ENCODE measurements at places on chromosomes 2 and 18. TPM values are rescaled to one million over a fixed set of nuclear protein-coding genes. Genes with fewer than 3 reads are reported as not detected.

Gene SOX11
- total RNA-seq, result not detected

Gene IL36G
- not detected for total RNA-seq

Gene GAL3ST2
- total RNA-seq, result not detected

Gene OTX1
- 0.06 TPM for total RNA-seq

Gene REEP1
- not detected for total RNA-seq

Gene ERMN
- 0.06 TPM for total RNA-seq

Gene DSG4
- total RNA-seq, result not detected

Gene VSNL1
- not detected for total RNA-seq

Gene ALPI
- not detected for total RNA-seq

Gene STAT4
- total RNA-seq, result not detected

Gene KIF5C
- total RNA-seq, result 4.7 TPM

DNA sequence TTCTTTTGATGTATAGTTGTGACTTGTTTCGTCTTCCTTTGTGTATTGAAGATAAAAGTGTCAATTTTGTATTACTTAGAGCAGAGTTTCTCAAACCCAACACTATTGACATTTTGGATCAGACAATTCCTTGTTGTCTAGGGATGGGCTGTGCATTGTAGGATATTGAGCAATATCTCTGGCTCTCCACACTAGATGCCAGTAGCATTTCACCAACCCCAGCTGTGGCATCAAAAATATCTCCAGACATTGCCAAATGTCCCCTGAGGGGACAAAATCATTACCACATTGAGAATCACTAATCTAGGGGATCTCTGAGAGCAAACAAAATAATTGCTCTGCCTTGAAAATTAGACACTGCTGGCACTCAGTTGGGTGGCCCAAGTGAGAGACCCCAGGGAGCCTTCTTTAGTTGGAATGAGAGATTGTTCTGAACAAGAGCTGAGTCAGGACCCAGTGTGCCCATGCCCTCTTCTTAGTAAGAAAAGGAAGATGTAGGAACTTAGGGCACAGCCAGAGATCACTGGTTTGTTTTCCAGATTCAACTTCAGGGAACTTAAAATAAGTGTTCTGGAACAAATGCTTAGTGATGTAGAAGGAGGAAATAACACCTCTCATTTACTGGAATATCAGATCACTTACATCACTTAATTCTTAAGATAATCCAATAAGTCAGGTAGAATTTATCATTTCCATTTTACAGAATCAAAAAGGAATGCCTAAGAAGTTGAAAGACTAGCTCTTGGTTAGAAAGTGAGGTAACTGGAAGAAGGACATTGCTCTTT is 466.6 kb upstream of the TNP1 start:
- DNase-seq, result no peak

GRCh38 chr2:176924909-176925534 is 287.6 kb upstream of the HNRNPA3 start:
- DNase-seq, result peak; percentile 30

DNA sequence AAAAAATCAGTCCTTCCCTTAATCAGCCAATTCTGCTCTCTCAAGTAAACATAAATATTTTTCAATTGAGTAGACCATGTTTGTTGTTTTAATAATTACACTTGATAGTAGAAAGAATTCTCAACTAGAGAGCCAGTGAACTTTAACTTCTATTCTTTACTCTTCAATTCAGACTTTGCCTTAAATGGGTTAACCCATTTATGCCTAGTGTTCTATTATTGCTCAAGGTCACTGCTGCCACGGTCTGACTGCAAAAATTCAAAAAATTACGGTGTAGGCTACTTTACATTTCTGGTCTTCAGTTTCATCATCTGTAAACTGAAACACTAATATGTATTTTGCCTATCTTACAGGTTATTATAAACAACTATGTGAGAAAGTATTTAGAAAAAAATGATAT is 103.1 kb downstream of the TLK1 start:
- no peak for DNase-seq

- no peak for DNase-seq
Measured at GRCh38 chr18:45549290-45549689, 66.0 kb upstream of the SLC14A2 start.

DNA sequence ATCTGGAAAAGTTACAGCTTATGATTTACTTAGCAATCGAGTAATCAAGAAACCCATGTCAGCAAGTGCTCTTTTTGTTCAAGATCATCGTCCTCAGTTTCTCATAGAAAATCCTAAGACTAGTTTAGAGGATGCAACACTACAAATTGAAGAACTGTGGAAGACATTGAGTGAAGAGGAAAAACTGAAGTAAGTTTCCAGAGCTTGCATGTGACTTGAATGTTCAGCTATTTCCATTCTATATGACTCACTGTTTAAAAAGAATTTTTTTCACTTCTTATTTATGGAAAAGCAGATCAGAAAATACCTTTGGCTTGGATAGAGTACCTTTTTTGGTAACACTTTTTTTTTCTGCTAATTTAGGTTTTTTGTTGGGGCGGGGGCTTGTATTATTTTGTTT is 70.7 kb downstream of the PMS1 start:
- no peak for DNase-seq

DNA sequence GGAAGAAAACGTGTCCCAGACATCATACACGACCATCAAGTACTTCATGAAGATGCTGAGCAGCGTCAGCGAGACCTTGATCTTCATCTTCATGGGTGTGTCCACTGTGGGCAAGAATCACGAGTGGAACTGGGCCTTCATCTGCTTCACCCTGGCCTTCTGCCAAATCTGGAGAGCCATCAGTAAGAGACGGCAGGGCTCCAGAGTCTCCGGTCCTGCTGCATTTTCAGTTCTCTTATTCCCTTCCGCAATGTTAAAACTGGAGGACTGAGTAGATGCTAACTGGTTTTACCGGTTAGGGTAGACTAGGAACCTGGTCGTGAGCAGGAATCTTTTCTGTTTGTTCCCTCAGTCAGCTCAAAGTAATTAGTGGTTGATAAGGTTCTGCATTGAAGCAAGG is 32.3 kb downstream of the SLC9A4 start:
- no peak for DNase-seq

GRCh38 chr2:11656671-11657101 is 13.3 kb downstream of the NTSR2 start:
- DNase-seq, result no peak

DNA sequence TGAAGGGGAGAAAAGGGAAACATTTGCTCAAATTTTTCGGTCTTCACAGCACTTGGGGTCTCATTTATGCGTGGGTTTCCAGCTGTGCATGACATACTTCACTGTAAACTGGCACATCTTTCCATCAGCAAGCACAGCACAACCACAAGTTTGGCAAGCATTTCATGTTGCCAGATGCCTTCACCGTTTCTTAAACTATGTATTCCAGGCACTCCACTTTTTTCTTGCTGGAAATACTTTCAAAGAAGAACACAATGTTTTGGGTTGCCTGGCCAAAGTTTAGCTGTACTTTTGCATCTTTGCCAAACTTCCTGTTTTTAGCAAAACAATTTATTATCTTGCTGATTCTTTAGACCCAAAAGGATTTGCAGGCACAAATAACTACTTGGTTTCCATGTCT is 194.6 kb upstream of the MEIS1 start:
- DNase-seq, result no peak

- no peak for DNase-seq
Measured at GRCh38 chr18:75782826-75783225, 355.3 kb upstream of the SMIM21 start.

- peak; percentile 96 for DNase-seq
Measured at GRCh38 chr2:28583899-28584553, 88.2 kb downstream of the PLB1 start.

DNA sequence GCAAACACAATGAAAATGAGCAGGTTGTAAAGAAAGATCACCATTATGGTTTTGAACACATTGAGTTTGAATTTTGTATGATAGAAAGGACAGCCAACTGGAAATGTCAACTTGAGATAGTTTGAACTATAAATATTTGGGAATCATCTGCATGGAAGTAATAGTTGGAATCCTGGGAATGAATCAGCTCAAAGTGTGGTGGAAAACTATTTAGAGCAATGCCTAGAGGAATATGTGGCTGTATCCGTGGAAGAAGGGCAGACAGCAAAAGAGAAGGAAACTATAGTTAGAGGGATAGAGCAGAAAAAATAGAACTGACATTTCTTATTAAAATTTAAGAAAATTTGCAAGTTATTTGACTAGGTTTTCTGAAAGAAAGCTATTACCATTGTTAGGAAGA is 112.5 kb upstream of the OTX1 start:
- DNase-seq, result no peak

DNA sequence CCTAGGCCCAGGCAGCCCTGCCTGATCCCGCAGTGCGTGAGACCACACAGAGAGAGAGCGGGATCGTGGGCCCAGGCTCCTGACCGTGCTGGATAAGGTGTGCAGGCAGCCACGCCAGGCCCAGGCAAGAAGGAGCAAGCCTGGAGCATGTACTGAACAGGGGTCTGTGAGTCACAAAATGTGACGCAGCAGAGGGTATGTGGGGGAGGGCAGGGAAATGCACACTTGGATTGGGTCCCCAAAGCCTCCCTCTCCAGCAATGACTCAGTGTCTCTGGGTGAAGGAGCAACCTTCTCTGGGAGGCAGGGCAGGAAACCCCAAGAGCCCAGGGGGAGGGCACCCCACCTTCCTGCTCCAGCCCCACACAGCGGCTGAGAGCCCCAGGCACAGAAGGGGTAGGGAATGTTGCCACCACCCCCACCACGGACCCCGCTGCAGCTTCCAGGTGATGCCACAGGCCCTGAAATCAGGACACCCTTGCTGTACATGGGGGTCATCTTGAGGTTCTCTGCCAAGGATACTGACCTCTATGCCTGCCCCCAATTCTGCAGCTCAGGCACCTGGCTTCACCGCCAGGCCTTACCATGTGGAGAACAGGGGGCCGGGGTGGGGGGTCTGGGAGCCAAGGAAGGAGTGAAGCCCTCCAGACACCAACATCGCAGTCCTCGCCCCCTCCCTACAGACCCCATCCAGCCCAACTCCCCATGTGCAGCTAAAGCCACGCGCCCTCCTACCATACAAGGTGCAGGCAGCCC is 1.3 kb upstream of the GPC1 start:
- peak; percentile 96 for DNase-seq

DNA sequence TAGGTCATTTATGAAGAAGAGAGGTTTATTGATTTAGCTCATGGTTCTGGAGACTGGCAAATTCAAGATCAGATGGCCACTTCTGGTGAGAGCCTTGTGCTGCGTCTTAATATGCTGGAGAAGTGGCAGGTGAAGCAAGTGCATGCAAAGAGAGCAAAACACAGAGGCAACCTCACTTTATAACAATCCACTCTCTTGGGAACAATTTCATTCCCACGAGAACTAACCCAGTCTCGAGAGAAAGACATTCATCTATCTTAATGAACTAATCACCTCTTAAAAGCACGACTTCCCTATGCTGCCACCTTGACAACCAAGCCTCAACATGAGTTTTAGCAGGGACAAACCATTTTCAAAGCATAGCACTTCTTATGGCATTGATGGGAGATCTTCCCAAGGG is 186.5 kb upstream of the RASGRP3 start:
- DNase-seq, result no peak

GRCh38 chr2:70964133-70964532 is 14.3 kb upstream of the ANKRD53 start:
- DNase-seq, result no peak

- no peak for DNase-seq
Measured at GRCh38 chr18:55387139-55387984, 200.6 kb downstream of the TCF4 start.

GRCh38 chr18:58061349-58061748 is 17.3 kb downstream of the NEDD4L start:
- no peak for DNase-seq

DNA sequence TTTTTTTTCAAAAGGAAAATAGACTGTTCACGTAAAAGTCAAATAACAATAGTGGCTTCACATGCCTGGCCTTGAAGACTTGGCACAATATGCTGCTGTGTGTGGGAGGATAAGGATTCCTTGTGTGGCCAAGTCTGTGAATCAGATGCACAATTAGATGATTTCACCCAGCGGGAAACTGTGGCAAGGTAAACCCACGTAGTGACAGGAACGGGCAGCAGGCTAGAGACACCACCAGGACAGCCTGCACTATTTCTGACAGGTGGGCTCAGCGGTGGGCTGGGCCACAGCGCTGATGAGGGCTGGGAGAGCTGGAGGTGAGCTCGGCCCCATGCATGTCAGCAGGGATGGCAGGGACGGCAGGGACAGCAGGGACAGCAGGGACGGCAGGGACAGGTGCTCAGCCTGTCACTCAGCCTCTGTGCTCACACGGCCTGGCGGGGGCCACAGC is 21.6 kb downstream of the SNORC start:
- DNase-seq, result no peak

DNA sequence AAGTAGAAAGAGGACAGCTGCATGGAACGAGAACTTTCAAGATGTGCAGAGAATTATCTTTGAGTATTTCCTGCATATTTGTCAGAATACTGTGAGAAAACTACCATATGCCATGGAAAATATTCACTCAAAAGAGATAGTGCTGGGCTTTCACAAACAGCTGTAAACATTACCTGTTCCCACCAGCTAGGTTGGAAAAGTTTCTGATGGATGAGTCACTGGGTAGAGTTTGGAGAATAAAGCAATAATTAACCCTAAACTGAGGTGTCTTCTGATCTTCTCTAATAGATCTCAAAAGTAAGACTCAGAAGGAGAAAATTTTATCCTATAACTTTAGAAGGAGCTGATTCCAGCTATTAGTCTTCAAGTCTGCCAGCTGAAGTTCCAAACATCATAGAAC is 3.9 kb upstream of the FSIP2 start:
- DNase-seq, result no peak

DNA sequence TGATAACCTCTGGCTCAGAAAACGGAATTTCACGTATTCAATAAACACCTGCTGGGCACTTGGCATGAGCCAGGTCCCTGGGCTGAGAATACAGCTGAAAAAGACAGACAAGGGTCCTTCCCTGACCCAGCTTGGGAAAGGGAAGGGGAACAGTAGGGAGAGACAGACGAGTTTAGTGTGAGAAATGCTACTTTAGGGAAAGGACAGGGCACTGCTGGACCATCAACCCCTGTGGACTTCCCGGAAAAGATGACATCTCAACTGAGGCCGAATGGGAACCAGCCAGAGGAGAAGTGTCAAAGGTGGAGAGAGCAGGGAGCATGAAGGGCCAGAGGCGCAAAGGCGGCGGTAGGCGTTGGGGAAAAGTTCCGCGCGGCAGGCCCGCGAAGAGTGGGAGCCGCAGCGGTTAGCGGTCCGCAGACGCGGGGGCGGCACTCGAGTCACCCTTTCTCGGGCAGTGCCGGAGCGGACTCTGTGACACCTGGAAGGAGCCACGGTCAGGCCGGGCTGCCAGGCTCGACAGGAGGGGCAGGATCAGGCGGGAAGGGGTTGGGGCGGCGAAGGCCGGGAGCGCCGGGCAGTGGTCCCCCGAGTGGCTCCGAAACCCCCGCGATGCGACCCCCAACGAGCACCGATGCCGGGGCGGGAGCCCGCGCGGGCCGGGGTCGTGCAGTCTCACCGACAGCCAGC is 519 bp downstream of the TEX261 start:
- no peak for DNase-seq

DNA sequence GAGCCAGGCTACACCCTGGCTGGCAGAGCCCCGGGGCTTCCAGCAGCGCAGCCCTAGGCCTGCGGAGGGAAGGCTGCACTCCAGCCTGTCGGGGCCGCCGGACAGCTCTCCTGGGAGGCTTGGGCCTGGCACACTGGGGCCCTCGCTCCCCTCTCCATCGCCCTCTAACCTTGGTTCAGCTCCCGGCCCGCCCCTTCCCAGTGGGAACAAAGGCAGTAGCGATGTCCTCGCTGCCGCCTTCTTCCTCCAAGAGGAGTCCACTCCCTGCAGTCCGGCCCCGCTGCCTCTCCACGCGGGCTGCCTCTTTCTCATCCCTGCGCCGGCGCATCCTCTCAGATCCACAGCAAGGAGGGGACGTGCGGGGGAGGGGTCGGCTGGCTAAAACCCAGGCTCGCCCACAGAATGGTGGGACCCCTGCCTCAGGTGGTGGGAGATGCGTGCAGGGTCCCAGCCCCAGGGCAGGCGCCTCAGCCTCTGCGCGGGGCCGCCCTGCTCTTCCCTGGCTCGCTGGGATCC is 138.1 kb downstream of the TWIST2 start:
- no peak for DNase-seq

Data from HT1080 (cell line).